ENCODE measurements at places on chromosomes 11 and 22. TPM values are rescaled to one million over a fixed set of nuclear protein-coding genes. Genes with fewer than 3 reads are reported as not detected.

DNA sequence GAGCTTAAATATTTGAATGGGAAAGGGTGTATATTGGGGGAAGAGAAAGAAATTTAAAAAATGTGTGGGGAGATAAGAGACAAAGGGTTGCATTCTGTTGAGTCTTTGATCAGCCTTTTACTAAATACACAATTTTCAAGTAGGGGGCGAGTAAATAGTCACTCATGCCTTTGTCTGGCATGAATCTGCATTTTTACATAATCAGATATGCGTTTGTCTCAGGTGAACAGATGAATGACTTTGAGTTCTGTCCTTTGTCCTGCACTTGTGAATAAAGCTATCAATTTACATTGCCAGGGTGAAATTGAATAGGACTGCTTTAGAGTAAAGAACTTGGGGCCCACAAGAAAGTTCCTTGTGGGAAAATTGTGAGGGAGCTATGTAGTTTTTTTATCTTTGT lies 523.6 kb upstream of the LUZP2 start:
- H3K36me3 ChIP-seq = no peaks in the 10 kb centered on the region
- no peak overlapping the region for H3K4me3 ChIP-seq
- H3K4me1 ChIP-seq = no peaks in the 10 kb centered on the region

DNA sequence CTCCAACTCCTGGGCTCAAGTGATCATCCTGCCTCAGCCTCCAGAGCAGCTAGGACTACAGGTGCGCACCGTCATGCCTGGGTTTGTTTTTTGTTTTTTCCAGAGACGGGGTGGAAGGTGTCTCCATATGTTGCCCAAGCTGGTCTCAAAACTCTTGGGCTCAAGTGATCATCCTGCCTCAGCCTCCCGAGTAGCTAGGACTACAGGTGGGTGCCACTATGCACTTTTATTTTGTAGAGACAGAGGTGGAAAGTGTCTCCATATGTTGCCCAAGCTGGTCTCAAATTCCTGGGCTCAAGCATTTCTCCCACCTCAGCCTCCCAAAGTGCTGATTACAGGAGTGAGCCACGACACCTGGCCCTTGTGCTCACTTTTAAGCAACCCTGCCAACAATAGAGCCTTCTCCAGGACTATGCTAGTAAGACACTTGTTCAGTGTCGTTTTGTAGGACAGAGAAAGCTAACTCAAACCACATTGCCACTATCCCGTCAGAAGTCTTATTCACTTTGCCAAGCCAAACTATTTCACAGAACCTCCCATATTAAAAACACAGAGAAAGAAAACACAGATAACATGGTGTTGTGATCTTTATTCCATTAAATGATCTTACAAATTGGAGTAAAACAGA lies 9.4 kb upstream of the PLAAT3 start:
- H3K27me3 ChIP-seq = no peaks in the 10 kb centered on the region
- H3K4me3 ChIP-seq = no peak overlapping the region
- H3K36me3 ChIP-seq = peaks cover 19% of the 10 kb centered on the region
- no peak for DNase-seq

GRCh38 chr11:72189455-72190250 lies 2.3 kb upstream of the FOLR1 start:
- no peak overlapping the region for H3K4me3 ChIP-seq
- peak overlapping the region; percentile 65 for H3K27ac ChIP-seq
- no peaks in the 10 kb centered on the region for H3K27me3 ChIP-seq
- no peaks in the 10 kb centered on the region for H3K36me3 ChIP-seq

GRCh38 chr11:69611548-69612526 lies 29.1 kb upstream of the CCND1 start:
- H3K27me3 ChIP-seq = no peaks in the 10 kb centered on the region
- no peaks in the 10 kb centered on the region for H3K36me3 ChIP-seq
- no peak for DNase-seq

GRCh38 chr11:114315749-114316368 lies 19.7 kb downstream of the NNMT start:
- no peak for DNase-seq
- H3K27me3 ChIP-seq = no peaks in the 10 kb centered on the region
- no peak overlapping the region for H3K4me3 ChIP-seq
- no peaks in the 10 kb centered on the region for H3K36me3 ChIP-seq
- H3K27ac ChIP-seq = peak overlapping the region; percentile 55

GRCh38 chr22:36373258-36373579 lies 14.5 kb downstream of the MYH9 start:
- peak; percentile 85 for DNase-seq
- no peak overlapping the region for H3K4me3 ChIP-seq
- peak overlapping the region; percentile 99 for H3K27ac ChIP-seq

DNA sequence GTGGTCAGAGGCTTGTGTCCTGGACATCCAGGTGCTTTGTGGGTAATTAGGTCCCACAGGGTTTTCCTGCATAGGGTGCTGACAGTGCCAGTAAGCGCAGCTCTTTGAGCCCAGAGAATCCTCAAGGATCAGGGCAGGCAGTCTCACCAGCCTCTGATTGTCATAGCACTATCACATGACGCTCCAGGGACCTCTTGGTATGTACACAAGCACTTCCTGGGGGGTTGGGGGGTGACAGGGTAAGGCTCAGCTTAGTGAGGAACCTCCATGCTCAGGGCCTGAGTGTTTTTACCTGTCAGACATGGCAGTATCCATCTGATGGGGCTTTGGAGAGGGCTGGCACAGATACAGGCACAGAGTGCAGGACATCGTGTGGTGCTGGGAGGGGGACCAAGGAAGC lies 27.9 kb upstream of the SUSD2 start:
- H3K4me1 ChIP-seq = peaks cover 64% of the 10 kb centered on the region
- no peak for DNase-seq
- no peaks in the 10 kb centered on the region for H3K36me3 ChIP-seq
- H3K4me3 ChIP-seq = no peak overlapping the region
- peak overlapping the region; percentile 2 for H3K27ac ChIP-seq

- no peaks in the 10 kb centered on the region for H3K27me3 ChIP-seq
- no peak overlapping the region for H3K27ac ChIP-seq
- H3K36me3 ChIP-seq = no peaks in the 10 kb centered on the region
- H3K4me3 ChIP-seq = no peak overlapping the region
- H3K4me1 ChIP-seq = no peaks in the 10 kb centered on the region
- no peak for DNase-seq
Observed at GRCh38 chr22:19321757-19322156, 30.2 kb upstream of the CLTCL1 start.

- H3K4me3 ChIP-seq = no peak overlapping the region
- peak overlapping the region; percentile 65 for H3K27ac ChIP-seq
- peaks cover 16% of the 10 kb centered on the region for H3K36me3 ChIP-seq
- H3K27me3 ChIP-seq = no peaks in the 10 kb centered on the region
- peaks cover 20% of the 10 kb centered on the region for H3K4me1 ChIP-seq
- no peak for DNase-seq
Observed at GRCh38 chr11:94795476-94796189, 27.5 kb downstream of the AMOTL1 start.

GRCh38 chr22:49372111-49372529 lies 455.6 kb downstream of the BRD1 start:
- peak; percentile 24 for DNase-seq
- no peak overlapping the region for H3K4me3 ChIP-seq
- peaks cover 73% of the 10 kb centered on the region for H3K27me3 ChIP-seq
- H3K27ac ChIP-seq = no peak overlapping the region
- no peaks in the 10 kb centered on the region for H3K4me1 ChIP-seq

GRCh38 chr22:27149921-27150543 lies 492.6 kb downstream of the MIAT start:
- H3K27me3 ChIP-seq = no peaks in the 10 kb centered on the region
- no peaks in the 10 kb centered on the region for H3K36me3 ChIP-seq
- peaks cover 2% of the 10 kb centered on the region for H3K4me1 ChIP-seq
- no peak for DNase-seq

DNA sequence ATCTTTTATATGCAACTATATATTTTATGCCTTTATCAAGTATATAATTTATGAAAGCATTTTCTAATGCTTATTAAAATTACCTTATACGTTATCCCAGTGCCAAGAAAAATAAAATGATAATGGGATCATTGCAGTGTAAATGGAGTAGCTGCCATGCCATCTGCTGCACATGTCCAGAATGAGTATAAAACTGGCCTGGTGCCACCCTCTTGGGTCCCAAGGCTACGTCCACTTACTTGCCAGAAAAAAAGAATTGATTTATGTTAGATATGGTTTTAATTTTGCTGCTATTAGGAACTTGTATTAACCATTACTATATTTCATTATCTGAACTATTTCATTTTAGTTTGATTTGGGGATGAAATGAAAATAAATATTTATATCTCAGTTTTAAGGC lies 1127.1 kb upstream of the CNTN5 start:
- H3K4me1 ChIP-seq = no peaks in the 10 kb centered on the region
- H3K36me3 ChIP-seq = no peaks in the 10 kb centered on the region
- H3K27me3 ChIP-seq = no peaks in the 10 kb centered on the region
- no peak for DNase-seq
- H3K27ac ChIP-seq = no peak overlapping the region
- no peak overlapping the region for H3K4me3 ChIP-seq

DNA sequence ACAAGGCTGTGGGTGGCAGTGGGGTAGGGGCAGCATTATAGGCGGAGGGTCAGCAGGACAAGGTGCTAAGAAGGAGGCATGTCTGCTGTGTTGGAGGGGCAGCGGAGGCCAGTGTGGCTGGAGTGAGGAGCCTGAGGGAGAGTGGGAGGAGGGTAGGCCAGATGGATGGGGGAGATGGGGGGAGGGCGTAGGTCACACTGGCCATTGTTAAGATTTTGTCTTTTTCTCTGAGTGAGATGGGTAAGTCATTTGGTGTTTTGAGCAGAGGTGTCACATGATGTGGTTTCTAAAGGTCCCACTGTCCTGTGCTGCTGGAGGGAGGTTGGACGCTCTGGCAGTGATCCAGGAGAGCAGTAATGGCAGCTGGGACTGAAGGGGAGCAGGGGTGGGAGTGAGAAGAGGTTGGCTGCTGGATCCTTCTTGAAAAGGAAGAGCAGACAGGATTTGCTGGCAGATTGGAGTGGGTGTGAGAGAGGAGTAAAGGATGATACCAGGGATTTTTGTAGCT lies 9.8 kb downstream of the PPP6R3 start:
- no peak overlapping the region for H3K27ac ChIP-seq
- peaks cover 25% of the 10 kb centered on the region for H3K4me1 ChIP-seq
- no peak for DNase-seq
- H3K27me3 ChIP-seq = no peaks in the 10 kb centered on the region
- peaks cover 3% of the 10 kb centered on the region for H3K36me3 ChIP-seq

DNA sequence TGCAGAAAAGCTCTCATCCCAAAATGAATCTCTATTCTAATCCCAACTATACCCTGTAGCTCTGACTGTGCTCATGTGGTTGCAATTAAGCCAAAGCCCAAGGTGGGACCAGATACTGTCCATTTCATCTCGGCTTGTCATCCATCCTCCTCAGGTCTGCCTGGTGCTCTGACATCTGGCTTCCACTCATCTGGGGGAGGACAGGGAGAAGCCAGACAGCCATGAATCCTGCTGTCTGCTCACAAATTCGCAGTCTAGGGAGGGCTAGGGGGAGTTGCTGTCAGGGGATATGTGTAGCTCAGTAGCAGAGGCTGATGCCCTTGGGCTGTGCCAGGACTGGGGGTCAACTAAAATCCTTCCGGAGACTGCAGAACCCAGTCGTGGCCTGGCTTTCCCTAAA lies 167.1 kb downstream of the ETS1 start:
- H3K4me1 ChIP-seq = peaks cover 6% of the 10 kb centered on the region
- DNase-seq = no peak
- H3K36me3 ChIP-seq = no peaks in the 10 kb centered on the region
- H3K27me3 ChIP-seq = no peaks in the 10 kb centered on the region
- H3K4me3 ChIP-seq = no peak overlapping the region

- H3K4me1 ChIP-seq = no peaks in the 10 kb centered on the region
- no peak overlapping the region for H3K4me3 ChIP-seq
- no peak for DNase-seq
Observed at GRCh38 chr22:43210631-43211515, 23.9 kb upstream of the TTLL12 start.

DNA sequence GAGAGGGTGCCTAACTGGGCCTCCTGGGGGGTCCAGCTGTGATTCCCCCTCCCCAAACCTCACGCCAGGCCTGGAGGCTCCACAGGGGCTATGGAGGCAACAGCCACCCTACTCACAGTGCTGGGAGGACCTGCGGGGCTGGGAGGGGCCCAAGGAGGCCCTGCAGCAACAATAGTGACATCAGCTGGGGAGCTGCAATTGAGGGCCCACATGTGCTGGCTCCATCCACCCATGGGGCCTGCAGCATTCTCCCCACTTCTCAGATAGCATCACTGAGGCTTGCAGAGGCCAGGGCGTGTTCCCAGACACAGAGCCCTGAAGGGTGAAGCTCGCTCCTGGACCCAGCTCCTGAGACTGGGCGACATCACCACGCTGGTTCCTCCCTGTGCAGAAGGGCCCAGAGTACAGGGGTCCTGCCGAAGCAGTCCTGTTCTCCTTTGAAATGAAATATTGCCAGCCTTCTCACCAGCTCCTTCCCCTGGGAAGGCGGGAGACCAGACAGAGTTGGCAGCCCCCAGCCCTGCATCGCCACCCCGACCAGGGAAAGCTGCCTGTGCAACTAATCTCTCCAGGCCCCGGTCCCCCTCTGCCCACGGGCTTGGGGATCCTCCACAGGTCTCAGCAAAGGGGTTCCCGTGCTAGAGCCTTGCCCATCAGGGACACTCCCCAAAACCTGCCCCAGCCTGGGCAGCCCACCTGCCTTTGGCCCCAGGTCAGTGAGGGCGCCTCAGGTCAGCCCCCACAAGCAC lies 8.9 kb upstream of the TBX1 start:
- no peaks in the 10 kb centered on the region for H3K36me3 ChIP-seq
- DNase-seq = no peak
- H3K27me3 ChIP-seq = peaks cover 70% of the 10 kb centered on the region
- no peak overlapping the region for H3K27ac ChIP-seq
- H3K4me1 ChIP-seq = peaks cover 3% of the 10 kb centered on the region

- no peak for DNase-seq
- no peaks in the 10 kb centered on the region for H3K27me3 ChIP-seq
- H3K27ac ChIP-seq = no peak overlapping the region
- no peak overlapping the region for H3K4me3 ChIP-seq
- H3K36me3 ChIP-seq = no peaks in the 10 kb centered on the region
- H3K4me1 ChIP-seq = no peaks in the 10 kb centered on the region
Observed at GRCh38 chr11:21656065-21656464, 536.8 kb upstream of the ANO5 start.

SAA1 gene
- not detected for polyA plus RNA-seq

PLEKHA7 gene
- polyA plus RNA-seq = 31.4 TPM

LRRC74B gene
- 1.7 TPM for polyA plus RNA-seq

ABCG4 gene
- 1.4 TPM for polyA plus RNA-seq

CRYBA4 gene
- 0.32 TPM for polyA plus RNA-seq

GLYATL1 gene
- 4.5 TPM for polyA plus RNA-seq

KRTAP5-1 gene
- polyA plus RNA-seq = not detected

MPZL3 gene
- polyA plus RNA-seq = 5.2 TPM

SLC35E4 gene
- 2.2 TPM for polyA plus RNA-seq

TESMIN gene
- polyA plus RNA-seq = 10.8 TPM

DGCR6 gene
- 12.8 TPM for polyA plus RNA-seq

SNX32 gene
- 3.0 TPM for polyA plus RNA-seq

TEAD1 gene
- 69.3 TPM for polyA plus RNA-seq

All from left lung (tissue), 14 donors.